NB4 (cell line): ENCODE measurements at places on chromosomes 5 and 9.

DNA sequence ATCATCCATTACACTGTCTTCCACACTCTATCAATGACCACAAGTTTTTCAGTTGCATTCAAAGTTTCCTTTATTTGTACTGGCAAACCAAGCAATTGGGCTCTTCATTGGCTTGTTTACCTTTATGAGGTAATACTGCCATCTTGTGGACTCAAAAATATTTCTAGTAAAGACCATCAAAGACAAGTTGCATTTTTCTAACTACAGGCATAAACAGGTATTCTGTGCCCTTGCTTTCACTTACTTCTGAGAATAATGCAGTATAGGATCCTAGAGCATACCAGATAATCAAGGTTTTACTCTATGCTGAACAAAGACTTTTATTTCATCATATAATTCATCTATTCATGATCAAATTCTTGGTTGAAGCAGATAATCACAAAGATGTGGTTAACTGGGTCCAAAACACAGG lies 173.7 kb upstream of the POU5F2 start:
- DNase-seq: peak; percentile 64

DNA sequence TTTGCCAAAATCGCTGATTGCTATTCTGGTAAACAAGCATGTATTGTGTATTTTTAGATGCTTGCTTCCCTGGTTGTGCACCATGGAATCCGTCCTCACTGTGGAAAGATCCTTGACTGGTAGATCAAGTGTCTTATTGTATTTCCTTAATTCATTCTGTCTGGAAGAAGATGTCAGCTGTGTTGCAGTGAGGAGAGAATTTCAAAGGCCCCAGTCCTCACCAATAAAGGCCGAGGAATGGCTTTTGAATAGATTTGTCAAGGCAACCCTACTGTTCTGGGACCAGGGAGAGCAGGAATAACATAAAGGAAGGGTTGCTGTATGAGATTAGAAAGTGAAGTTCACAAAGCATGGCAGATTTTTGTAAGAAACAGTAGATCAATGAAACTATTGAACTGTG lies 36.2 kb upstream of the POU5F2 start:
- no peak for DNase-seq

- no peak for DNase-seq
Observed at GRCh38 chr5:177220576-177220975, 82.9 kb downstream of the RAB24 start.

DNA sequence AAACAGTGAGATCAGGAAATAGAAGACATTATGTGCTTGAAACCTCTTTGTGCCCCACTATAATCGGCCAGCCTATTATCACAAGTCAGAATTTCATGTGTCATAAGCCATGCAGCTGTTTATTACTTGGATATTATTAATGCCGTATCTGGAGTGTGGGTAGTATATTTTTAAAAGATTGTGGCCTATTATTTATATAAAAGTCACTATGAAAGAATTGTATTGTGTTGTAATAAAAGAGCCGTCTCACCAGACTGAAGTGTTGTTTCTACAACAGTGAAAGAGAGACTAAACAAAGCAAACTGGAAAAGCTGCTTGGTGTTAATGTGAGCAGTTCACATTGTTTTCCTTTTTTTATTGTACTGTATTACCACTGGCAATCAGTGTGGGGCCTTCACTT lies 449.1 kb downstream of the PSAT1 start:
- DNase-seq: no peak
